ENCODE measurements at places on chromosomes 7 and 10.

DNA sequence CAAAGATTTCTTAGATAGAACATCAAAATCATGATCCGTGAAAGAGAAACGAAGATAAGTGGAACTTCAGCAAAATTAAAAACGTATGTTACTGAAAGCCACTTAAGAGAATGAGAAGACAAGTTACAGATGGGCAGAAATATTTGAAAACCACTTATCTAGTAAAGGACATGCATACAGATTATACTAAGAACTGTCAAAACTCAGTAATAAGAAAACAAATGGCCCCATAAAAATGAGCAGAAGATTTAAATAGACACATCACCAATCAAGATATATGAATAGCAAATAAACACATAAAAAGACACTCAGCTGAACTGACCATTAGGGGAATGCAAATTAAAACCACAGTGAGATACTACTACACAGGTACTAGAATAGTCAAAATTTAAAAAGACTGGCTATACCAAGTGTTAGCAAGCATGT, 343.7 kb downstream of the PTEN start:
- DNase-seq = no peak

DNA sequence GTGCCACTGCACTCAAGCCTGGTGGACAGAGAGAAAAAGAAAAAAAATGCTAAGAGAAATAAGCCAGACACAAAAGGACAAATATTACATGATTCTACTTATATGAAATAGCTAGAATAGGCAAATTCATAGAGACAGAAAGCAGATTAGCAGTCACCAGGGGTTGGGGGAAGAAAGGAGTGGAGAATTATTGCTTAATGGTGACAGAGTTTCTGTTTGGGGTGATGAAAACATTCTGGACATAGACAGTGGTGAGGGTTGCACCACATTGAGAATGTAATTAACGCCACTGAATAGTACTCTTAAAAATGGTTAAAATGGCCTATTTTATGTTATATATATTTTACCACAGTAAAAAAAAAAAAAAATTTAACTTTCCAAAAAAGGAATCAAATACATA, 6.4 kb upstream of the NT5C2 start:
- DNase-seq = no peak

GRCh38 chr7:67371429-67372305, 375.0 kb downstream of the TYW1 start:
- peak; percentile 67 for DNase-seq

GRCh38 chr7:28005075-28005846, 175.3 kb downstream of the JAZF1 start:
- DNase-seq = no peak

DNA sequence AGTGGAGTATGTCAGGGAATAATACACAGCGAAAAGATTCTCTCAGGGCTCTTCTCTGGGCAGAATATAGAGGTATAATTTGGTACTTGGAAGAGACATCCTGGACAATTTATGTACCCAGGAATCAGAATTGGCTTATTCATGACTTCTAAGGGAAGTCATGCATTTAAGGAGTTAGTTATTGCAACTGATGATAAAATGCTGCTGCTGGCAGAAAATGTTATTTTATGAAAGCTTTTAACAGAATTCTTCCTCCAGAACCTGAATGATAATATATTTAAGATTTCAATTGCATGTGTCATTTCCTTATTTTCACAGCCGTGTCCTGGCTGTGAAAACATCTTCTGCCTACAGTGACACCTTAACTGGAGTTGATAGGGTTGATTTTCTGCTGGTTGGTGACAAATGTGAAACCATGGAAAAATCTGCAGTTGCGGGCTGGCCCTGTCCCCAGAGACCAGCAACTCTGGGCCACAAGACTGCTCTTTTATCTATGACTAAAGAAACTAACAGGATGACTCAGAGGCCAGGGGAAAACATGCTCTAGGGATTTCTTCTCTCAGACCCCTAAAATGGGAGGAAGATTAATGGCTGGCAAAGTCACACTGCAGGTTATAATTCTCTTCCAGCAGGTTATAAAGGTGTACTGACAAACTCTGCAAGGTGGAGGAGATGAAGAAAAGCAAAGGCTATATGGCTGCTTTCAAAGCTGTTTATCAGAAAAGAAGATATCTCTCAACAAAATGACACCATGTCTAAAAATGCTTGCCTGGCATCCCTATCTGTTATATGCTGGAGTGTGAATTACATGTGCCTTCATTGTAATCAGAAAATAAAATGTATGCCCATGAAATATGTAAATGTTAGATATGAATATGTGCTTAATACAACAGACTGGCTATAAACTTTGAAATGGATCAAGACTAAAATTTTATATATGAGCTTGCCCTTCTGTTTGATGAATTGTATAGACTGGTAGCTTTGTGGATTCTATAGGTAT, 12.1 kb upstream of the TRUB1 start:
- DNase-seq = peak; percentile 39

DNA sequence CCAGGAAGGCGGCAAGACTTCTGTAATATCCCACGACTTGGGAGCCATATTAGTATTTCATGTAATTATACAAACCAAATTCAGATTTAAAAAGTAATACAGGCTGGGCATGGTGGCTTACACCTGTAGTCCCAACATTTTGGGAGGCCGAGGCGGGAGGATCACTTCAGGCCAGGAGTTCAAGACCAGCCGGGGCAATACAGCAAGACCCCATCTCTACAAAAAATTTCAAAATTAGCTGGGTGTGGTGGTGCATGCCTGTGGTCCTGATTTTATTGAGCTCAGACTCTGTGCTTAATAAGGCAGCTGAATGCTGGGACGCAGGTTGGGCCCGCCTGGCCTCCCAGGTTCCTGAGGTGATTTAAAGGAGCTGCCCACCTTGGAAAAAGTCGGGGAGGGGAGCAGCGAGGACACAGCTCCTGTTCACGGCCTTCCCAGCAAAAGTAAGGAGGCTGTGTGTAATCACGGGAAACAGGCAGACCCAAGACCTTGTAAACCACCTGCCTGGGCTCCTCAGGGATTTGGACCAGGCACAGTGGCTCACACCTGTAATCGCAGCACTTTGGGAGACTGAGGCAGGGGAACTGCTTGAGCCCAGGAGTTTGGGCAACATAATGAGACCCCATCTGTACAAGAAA, 93.0 kb upstream of the DNAAF5 start:
- no peak for DNase-seq

GRCh38 chr7:116540743-116541142, 15.9 kb downstream of the CAV1 start:
- DNase-seq = no peak

DNA sequence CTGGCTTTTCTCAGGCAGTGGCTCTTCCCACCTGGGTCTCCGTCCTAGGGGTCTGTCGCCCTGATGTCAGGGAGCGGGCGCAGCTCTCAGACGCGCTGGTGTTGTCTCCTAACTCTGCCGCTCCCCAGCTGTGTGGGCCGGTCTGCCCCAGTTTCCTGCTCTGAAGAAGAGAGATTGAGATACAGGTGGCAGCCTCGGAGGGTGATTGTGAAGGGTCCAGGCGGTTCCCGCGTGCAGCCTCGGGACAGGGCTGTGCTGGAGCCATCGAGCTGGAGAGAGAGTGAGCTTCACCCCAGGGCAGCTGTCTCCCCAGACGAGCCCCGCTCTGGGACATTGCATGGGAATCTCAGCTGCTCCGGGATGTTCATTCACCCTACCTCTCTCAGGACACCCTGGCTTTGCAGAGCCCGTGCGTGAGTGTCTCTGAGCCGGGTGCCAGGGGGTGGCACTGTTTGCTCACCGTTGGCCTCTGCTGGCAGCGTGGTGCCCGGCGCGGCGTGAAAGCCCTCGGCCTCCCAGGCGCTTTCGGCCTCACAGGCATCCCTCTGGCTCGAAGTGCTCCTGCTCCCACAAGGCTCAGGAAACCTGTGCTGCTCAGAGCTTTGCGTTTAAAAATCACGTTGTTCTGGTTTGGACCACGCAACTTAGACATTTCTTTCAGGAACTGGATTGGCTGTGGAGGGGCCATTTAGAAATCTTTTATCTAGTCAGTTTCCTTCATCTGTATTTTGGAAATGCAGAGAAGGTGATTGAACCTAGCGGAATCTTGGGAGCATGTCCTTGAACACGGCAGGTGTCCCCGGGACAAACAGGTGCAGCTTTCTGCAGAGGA, 33.8 kb upstream of the ZFAND2A start:
- DNase-seq = peak; percentile 51

- DNase-seq = no peak
Measured at GRCh38 chr7:77734659-77735421, 38.6 kb downstream of the RSBN1L start.

GRCh38 chr7:97623333-97623732, 108.6 kb upstream of the TAC1 start:
- DNase-seq = no peak

DNA sequence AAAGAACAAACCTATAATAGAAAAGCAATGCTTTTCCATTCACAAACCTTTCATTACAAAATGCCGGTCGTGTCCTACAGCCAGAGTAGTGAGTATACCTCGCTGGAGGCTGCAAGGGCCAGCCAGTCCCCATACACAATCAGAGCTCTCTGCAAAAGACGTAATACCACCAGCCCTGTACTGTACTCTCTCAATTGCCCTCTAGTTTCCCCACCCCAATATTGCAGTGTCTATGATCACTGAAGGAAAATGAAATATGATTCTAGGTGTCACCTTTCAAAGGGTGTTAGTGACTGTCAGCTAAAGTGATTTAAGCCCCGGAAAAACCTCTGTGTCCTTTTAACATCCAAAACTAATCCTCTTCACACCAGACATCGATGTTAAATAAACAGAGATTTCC, 24.8 kb downstream of the PLXNA4 start:
- no peak for DNase-seq

DNA sequence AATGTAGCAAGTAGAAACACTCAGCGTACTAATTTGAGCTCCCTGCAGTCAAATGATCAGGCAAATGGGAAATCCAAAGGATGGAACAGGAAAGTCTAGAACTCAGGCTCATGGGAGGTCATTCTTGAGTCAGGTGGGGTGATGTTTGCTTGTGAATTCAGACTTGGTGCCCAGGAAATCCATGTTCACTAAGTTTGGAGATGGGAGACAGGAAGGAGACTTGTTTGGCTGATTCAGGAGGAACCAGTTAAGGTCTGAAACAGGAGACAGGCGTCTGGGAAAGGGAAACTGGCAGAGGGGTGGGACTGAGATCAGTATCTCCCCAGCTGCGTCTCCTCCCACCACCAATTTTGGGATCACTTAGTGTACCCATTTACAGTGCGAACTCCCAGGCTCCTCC, 38.4 kb upstream of the ZNF438 start:
- DNase-seq = no peak

GRCh38 chr10:118595598-118596425, at the start of gene PRLHR:
TSS of gene PRLHR (minus strand) at chr10:118595648. CDS start at chr10:118595244, 404 bp downstream.
- DNase-seq = no peak

DNA sequence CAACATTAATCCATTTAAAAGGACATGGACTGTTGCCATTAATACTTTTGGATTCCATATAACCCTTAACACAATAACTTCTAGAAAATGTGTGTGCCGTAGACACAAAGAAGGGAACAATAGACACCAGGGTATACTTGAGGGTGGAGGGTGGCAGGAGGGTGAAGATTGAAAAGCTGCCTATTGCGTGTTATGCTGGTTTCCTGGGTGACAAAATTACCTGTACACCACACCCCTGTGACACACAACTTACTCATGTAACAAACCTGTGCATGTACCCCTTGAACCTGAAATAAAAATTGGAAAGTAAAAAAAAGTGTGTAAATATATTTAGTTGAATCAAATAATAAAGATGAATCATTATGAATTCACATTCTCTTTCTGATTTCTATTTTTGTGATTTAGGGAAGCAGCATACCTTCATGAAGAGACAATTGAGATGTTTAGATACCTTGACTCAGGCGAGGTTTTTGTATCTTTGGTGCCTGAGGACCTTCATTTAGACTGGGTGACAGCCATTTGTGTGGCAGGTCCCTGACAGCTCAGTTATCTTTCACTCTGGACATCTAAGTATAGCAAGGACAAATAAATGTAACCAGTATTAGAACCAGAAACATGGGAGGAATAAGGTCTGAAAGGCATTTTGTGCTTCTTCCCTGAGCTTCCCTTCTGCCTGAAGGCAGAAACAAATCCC, 28.7 kb downstream of the GIMAP8 start:
- no peak for DNase-seq

DNA sequence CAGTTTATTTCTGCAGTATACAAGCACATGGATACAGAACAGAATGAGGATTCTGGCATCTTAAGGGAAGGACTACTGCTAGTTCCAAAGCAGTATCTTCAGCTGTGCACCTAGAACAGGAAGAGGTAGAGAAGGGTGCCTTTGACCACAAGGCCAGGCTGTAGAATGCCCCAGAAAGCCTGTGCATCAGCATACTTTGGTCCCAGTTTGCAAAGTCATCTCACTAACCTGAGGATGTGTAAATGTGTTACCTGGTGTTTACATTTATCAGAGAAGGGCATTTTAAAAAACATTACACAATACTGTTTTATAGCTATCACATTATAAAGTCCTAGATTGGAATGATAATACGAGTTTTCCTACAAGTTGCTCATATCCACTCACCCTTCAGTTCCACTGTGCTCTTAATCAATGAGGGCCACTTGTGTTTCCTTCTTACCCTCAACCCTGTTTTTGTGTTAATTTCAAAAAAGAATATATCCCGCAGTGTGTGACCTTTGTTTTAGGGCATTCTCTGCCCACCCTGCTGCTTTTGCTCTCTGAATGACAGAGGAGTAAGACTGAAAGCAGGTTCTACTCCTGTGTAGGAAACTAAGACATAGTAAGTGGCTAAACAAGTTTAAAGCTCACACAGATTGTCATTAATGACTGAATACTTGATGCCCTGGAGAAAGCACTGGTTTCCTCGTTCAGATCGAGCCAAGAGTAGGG, 3.4 kb downstream of the SLC35G1 start:
- DNase-seq = no peak

GRCh38 chr7:205115-206010, 13.0 kb downstream of the FAM20C start:
- no peak for DNase-seq

DNA sequence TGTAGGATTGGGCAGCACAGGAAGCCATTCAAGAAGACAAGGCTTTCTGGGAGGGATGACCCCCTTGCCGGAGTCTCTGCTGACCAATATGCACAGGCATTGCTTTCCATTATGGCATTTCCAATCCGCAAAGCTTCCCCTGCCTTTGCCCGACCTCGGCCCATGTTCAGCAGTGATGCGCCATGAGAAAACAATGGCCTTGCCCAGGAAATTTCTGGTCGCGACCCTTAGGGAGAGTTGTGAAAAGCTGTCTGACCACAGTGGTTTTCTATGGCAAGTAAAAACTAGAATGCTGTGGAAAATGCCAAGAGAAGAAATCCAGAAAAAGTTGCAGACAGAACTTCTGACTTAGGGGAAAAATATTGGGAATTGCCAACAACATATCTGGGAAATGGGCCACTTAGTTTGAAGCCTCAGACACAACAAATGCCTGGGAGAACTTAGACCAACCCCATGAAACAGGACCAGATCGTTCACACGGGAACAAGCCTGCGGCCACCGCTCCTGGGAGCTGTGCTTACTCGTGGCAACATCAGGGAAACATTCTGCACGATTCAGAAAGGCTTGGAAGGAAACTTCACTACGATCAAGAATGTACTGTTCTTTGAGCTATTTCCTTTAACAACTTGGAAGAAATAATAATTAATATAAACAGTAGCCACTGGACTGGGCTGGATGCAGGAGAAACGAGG, 512.4 kb downstream of the TNS3 start:
- no peak for DNase-seq

DNA sequence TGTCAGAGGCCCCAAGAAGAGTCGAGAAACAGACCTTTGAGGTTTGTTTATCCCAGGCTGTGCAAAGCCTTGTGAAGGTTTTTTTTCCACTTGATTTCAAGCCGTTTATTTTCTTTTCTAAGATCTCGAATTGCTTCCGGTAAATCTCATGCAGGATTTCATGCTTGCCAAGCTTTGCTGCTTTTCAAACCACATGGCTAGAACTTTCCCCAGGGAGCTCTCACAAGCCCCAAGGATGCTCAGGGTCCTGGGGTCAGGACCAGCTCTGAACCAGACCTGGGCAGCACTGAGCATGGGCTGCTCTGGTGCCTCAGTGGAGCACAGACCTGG, 48.0 kb upstream of the AQP1 start:
- no peak for DNase-seq
